Cardiac muscle cell (in vitro differentiated cells and primary cell): ENCODE measurements at places on chromosomes 6 and 20.

DNA sequence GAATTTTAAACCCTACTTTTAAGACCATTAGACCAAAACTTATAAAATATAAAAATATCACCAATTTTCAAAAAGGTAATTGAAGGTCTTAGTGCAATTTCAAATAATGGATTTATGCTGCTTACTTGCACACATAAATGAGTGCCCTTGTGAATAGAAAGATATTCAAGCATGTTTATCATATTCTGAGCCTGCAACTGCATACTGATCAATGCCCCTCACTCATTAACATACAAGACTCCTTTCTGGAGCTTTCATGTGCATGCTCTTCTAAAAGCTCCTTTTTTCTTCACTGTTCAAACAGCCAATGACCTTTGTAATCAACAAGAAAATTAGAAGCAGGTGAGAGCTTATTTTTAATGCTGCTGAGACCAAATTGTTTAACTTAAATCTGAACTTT, 1139.3 kb downstream of the HACE1 start:
- no peak for DNase-seq
- peaks cover 14% of the 10 kb centered on the region for H3K4me1 ChIP-seq
- no peaks in the 10 kb centered on the region for H3K36me3 ChIP-seq
- no peak overlapping the region for H3K27ac ChIP-seq
- no peaks in the 10 kb centered on the region for H3K27me3 ChIP-seq
- H3K4me3 ChIP-seq = no peak overlapping the region

- H3K36me3 ChIP-seq = no peaks in the 10 kb centered on the region
- H3K4me1 ChIP-seq = peaks cover 7% of the 10 kb centered on the region
- H3K27me3 ChIP-seq = no peaks in the 10 kb centered on the region
- no peak overlapping the region for H3K27ac ChIP-seq
- no peak overlapping the region for H3K4me3 ChIP-seq
- DNase-seq = peak; percentile 18
Measured at GRCh38 chr6:142218446-142218845, 71.4 kb downstream of the VTA1 start.

DNA sequence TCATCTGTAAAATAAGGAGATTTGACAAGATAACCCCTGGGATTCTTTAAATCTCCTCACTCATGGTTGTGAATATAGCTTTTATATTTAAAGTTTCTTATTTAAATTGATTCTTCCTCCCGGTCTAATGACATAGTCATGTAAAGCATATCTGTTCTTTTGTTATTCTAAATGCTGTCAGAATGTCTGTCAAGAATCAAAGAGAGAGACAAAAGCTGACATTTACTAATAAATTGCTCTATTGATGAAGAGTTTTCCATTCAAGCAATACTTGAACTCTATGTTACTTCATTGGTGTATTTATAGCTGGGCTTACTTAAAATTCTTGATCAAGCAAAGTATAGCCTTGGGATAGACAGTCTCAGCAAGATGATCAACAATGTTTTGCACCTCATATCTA, 865.8 kb downstream of the TBC1D32 start:
- H3K27ac ChIP-seq = no peak overlapping the region
- DNase-seq = no peak
- H3K4me3 ChIP-seq = no peak overlapping the region
- H3K27me3 ChIP-seq = no peaks in the 10 kb centered on the region
- H3K36me3 ChIP-seq = no peaks in the 10 kb centered on the region

DNA sequence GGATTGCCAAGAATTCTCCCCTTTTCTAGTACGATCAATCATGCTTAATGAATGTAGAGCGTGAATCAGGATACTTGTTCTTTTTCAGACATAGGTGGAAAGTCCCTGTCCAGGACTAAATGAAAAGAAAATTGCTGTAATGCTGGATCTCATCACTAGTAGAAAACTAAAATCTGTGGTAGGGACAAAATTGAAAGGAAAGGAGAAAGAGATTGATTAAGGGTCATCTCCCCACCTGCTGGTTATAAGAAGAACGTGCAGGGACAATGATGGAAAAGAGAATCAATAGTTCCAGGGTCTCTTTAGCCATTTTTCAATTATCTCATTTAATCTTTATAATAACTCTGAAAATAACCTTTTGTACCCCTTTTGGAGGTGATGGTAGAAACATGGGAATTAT, 18.7 kb upstream of the HLA-DRB1 start:
- H3K27me3 ChIP-seq = no peaks in the 10 kb centered on the region
- no peak overlapping the region for H3K4me3 ChIP-seq
- no peak for DNase-seq
- no peaks in the 10 kb centered on the region for H3K36me3 ChIP-seq
- no peaks in the 10 kb centered on the region for H3K4me1 ChIP-seq

DNA sequence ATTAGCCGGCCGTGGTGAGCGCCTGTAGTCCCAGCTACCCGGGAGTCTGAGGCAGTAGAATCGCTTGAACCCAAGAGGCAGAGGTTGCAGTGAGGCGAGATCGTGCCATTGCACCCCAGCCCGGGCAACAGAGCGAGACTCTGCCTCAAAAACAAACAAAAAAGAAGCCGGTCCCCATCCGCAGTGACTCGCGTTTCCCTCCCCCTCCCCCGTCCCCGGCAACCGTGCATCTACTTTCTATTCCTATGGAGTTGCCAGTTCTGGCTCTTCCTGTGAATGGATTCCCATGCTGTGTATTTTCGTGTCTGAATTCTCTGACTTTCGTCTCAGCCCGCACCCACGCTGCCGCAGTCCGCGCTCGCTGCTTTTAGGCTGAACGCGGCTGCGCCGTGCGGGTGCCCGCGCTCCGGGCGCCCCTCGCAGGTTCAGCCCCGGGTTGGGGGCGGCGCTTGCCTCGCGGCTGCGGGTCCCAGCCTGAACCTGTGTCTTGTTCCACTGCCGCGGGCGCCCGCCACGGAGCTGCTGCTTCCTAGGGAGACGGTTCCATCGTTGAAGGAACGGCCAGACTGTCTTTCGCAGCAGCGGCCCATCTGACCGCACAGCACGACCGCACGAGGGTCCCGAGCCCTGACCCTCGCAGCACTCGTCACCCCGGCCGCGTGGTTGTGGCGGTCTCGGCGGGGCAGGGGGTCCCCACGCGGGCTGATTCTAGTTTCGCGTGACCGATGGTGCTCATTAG, 1.1 kb upstream of the MRGBP start:
- H3K27me3 ChIP-seq = no peaks in the 10 kb centered on the region
- peak overlapping the region; percentile 2 for H3K27ac ChIP-seq
- H3K4me1 ChIP-seq = peaks cover 5% of the 10 kb centered on the region
- peak overlapping the region; percentile 91 for H3K4me3 ChIP-seq
- peak; percentile 76 for DNase-seq

DNA sequence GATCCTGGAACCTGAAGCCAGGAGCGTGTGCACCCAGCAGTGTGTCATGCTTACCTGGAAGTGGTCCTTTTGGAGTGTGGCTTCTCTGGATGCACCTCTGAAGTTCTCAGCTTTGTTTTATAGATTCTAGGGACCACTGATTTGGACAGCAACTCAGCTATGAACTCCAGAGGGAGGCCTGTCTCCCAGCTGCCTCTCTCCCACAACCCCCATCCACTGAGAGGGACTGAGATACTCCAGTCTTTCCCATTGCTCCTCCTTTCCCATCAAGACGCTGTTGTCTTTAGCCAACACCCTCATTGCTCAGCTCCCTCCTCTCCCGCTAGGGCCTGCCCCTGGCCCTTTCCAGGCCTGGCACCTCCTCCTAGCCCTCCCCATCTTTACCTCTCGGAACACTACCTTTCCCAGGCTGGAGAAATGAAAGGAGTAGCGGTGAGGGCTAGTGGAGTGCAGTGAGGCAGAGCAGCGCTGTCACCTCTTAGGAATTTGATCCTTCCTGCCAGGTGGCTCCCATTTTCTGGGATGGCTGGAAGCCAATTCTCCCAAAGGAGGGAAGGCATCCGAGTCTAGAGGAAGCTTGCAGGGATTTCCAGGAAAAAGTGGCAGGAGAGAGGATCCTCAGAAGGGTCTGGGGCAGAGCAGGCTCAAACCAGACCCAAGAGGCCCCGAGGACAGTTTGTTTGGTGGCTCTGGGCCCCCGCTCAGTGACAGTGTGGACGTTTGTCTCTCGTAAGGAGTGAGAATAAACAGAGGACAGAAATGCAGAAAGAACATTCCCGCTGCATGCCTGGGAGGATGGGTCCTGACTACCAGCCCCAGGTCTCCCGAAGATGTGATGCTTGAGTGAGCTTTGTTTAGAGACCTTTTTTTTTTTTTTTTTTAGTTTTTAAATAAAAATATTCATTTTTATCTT, at the start of gene LRRN4:
LRRN4 (minus strand) TSS at position 285 of the 913 bp plus-strand sequence. CDS start 1,261 bp downstream, outside the sequence.
- peak; percentile 36 for DNase-seq
- peaks cover 55% of the 10 kb centered on the region for H3K4me1 ChIP-seq
- H3K36me3 ChIP-seq = peaks cover 14% of the 10 kb centered on the region
- no peaks in the 10 kb centered on the region for H3K27me3 ChIP-seq

DNA sequence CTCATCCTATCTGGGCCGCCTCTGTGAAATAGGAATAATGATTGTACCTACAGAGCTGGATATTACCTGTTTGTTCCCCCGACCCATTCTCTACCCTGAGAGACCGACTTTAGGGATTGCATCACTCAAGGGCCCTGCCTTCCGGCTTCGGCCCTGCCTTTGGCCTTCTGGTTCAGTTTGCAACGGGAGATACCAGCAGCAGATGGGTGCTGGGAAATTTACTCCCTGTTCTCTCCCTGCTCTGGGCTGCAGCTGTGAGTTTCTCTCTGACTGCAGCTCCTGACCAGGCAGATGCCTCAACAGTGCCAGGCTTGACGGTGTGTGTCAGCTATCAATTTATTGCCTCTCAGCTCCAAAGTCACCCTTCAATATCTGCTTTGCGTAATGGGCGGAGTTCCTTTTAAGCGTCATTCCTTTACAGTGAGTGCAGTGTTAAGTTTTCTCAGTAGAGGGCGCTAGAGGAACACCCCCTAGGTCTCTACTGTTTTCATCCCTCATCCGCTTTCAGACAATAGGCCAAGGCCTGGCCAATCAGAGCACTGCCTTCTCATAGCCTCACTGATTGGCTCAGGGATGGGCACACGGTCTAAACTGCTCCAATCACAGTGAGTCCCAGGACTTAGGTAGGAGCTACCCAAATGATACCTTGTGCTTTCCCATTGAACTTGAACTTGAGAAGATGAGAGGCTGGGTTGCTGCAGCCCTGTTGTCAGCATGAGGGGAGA, 30.0 kb downstream of the KCNG1 start:
- H3K27me3 ChIP-seq = no peaks in the 10 kb centered on the region
- no peaks in the 10 kb centered on the region for H3K36me3 ChIP-seq
- H3K27ac ChIP-seq = no peak overlapping the region
- H3K4me1 ChIP-seq = no peaks in the 10 kb centered on the region

- no peak for DNase-seq
- H3K4me1 ChIP-seq = peaks cover 9% of the 10 kb centered on the region
- no peak overlapping the region for H3K27ac ChIP-seq
- H3K27me3 ChIP-seq = no peaks in the 10 kb centered on the region
- no peak overlapping the region for H3K4me3 ChIP-seq
Measured at GRCh38 chr6:105805501-105806023, 280.6 kb upstream of the PRDM1 start.

- H3K27ac ChIP-seq = no peak overlapping the region
- no peaks in the 10 kb centered on the region for H3K27me3 ChIP-seq
- peaks cover under 1% of the 10 kb centered on the region for H3K4me1 ChIP-seq
- no peaks in the 10 kb centered on the region for H3K36me3 ChIP-seq
Measured at GRCh38 chr6:106788761-106789160, 159.4 kb downstream of the QRSL1 start.
